ENCODE measurements at places on chromosomes 2 and 18. TPM values are rescaled to one million over a fixed set of nuclear protein-coding genes. Genes with fewer than 3 reads are reported as not detected.

ALPI gene
- polyA plus RNA-seq: not detected

MARCO gene
- polyA plus RNA-seq: not detected

- no peak for DNase-seq
Observed at GRCh38 chr2:48525269-48525943, 4.5 kb upstream of the STON1 start.

DNA sequence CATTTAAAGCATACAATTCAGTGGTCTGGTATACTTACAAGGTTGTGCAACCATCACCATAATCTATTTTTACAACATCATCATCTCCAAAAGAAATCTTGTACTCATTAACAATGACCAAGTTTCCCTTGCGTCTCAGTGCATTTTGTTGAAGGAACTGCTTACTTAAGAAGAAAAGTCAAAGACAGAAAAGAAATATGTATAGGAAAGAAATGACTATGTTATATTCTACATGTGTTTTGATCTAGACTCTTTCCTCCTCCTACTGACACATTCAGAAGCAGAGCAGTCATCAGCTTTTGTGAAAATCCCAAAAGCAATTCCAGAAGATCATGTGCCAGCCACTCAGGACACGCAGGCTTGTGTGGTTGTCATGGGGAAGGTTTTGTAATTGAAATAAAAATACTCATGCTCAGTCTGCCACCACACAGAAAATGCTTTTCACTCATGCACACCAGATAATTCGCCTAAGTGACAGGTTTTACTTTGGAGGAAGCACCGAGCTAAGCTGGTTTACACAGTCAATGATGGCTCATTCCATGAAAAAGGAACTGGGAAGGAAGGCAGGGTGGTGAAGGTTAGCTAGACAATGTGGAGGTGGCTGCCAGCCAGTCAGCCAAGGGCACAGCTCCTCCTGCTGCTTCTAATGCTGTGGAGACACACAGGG lies 158.5 kb upstream of the REV1 start:
- DNase-seq: no peak

MEP1B gene
- not detected for polyA plus RNA-seq

IL37 gene
- polyA plus RNA-seq: not detected

GRCh38 chr2:30865892-30866681 lies 58.8 kb upstream of the CAPN13 start:
- no peak for DNase-seq

DNA sequence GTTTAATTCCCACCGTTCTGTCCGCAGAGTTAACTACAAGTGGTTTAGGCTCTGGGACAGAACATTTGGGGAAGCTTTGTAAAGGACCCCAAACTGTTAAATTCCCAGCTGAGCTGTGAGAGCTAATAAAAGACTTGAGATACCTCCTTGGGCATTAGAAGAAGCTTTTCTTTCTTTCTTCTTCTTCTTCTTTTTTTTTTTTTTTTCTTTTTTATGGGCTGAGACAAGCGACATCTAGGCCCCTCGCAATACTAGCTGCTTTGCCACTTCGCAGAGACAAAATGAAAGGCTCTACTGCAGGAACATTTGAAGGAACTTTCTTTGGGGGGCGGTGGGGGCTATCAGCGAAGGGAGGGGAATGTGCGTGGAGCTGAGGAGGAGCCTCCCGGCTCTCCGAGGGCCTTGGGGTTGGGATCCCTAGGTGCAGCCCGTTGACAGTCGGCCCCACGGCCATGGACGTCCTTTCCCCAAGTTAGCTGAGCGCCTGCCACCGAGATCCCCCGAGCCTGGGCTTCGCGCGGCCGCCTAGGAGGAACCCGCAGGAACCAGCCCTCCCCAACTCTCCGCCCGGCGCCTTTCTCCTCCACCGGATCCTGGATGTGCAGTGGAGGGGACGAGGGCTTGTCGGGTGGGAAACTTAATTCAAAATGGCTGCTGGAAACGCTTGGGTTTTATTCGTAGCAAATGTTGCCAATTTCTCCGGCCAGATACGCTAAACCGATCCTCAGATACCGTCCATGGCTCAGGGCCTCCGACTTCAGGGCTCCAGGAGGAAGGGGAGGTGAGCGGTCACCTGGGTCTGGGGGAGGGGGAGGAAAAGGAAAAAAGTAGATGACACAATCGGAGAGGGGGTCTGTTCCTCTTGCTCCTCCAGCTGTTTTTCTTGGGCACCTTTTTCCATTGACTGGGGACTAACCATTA lies 4.2 kb downstream of the MEIS1 start:
- DNase-seq: no peak

PID1 gene
- not detected for polyA plus RNA-seq

LRP1B gene
- not detected for polyA plus RNA-seq

TGIF1 gene
- polyA plus RNA-seq: 31.6 TPM

GRCh38 chr2:189236066-189236465 lies 56.5 kb upstream of the COL5A2 start:
- DNase-seq: no peak

- no peak for DNase-seq
Observed at GRCh38 chr18:24947521-24948305, 404.3 kb downstream of the ZNF521 start.

GRCh38 chr18:79497638-79498081 lies 101.9 kb downstream of the NFATC1 start:
- DNase-seq: peak; percentile 19

GRCh38 chr2:68645523-68645922 lies 2.1 kb downstream of the PROKR1 start:
- DNase-seq: no peak

MARCHF4 gene
- polyA plus RNA-seq: not detected

SIX2 gene
- polyA plus RNA-seq: not detected

DNA sequence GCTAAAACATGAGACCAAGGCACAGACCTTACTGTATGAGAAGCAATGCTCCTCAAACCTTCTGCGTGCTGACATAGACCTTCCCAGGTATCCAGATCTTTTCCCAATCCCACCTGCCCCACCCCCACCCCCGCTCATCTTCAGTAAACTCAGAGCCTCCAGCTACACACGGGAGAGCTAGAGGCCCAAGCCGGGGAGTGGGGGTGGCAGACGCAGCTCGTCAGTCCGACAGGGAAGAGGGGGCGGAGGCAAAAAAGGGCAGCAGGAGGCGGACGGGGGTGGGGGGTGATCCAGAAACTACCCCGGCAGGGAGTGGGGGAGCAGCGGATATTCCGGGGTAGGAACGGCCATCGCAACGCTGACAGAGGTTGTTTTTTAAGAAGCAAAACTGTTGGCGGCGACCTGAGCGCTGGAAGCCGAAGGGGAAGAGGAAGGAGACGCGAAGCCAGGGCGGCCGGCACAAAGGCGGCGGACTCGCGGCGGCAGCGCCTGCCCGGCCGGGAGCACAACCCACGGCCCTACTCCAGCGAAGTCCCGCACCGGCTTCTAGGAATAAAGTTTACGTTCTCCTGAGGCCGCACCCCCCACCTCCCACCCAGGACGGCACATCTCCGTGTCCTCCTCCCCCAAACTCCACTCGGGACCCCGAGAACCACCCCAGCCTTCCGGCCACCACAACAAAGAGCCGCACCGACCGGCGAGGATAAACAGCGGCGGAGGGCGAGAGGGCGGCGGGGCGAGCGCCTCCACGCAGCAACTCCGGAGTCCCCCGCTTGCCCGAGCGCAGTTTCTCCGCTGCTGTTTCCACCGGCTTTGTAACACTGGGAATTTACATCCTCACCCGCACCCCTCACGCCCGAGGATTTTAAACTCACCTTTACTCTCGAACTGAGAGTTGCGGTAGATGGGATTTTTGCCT lies 722 bp downstream of the BAZ2B start:
- peak; percentile 11 for DNase-seq

SGPP2 gene
- not detected for polyA plus RNA-seq

- no peak for DNase-seq
Observed at GRCh38 chr2:40436093-40436475, 15.8 kb downstream of the SLC8A1 start.

DNA sequence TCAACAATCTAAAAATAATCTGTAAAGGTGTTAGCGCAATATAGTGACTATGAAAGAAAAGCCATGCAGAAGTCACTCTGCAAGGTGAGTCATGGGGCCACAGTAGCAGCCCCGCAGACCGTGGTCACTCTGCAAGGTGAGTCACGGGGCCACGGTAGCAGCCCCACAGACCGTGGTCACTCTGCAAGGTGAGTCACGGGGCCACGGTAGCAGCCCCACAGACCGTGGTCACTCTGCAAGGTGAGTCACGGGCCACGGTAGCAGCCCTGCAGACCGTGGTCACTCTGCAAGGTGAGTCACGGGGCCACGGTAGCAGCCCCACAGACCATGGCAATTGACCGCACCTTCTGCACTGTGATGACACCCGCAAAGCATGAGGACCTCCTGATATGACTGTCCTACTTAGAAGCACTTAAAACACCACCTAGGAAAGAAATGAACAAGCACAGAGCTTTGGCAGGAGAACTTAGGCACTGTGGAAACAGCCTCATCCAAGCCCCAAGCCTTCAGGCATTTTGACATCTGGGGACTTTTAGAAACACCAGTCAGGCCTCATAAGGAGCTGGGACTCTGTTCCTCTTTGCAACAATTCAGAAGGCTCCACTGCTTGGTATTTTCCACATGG lies 70.1 kb downstream of the LDLRAD4 start:
- DNase-seq: no peak

- no peak for DNase-seq
Observed at GRCh38 chr2:201831469-201831868, 25.1 kb downstream of the CDK15 start.

C2orf74 gene
- 45.5 TPM for polyA plus RNA-seq

DNA sequence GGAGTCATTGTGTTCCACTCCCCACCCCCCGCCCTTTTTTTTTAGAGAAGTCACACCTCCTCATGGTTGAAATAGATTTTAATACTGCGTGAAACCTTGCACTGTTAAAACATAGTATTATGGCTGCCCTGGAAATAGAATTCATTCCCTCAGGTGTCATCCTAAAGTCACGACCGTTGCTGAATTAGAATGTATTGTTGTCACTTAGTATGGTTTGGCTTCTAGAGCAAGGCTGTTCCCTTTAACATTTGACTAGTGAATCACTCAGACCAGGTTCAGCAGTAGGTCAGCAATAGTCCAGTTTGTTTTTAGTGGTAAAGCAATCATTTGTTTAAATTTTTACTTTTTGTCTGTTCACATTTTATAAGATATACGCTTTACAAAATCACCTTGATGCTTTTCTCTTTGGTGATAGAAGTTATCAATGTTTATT lies 1.2 kb downstream of the BABAM2 start:
- DNase-seq: no peak

DNA sequence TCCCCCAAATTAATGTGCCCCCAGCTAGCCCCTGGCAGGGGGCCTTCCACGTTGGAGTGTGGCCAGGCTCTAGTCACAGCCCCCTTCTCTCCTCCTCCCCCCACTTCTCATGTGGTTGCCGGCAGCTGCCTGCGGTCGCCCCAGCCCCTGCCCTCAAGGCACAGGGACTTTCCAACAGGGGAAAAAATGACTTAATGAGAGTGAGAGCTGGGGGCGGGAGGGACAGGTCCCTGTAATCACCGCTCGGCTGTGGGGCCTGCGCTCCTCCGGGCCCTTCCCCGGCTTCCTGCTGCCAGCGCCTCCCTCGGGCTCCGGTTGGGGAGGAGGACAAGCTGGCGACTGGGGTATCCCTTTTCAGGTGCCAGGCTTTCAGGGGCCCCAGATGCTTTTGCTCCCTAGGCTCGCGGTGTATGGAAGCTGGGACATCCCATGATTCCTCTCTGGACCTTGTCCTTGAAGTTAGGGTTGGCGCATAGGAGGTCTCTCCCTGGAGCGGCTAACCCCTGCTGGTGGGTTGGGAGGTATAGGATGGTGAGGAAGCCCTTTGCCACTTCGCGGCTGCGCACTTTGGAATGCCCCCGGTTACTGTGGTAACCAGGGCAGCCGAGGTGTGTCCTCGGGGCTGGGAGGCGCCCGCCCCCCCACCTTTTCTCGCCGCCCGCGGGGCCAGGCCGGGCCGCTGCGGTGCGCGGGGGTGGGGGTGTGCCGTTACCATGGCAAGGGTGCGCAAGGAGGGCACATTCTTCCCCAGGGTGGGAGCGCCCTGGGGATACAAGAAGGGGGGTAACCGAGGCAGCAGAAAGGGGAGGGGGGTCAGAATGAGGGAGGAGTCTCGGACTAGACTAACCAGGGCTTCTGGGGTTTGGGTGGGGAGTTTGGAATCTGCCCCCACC lies 16.1 kb downstream of the WNT10A start:
- DNase-seq: peak; percentile 93

GRCh38 chr2:201680743-201681142 lies 17.7 kb downstream of the MPP4 start:
- DNase-seq: no peak

- DNase-seq: no peak
Observed at GRCh38 chr2:163984986-163985385, 249.2 kb upstream of the FIGN start.

ELOA2 gene
- not detected for polyA plus RNA-seq

GRCh38 chr2:224400886-224401632 lies 848 bp downstream of the FAM124B start:
- no peak for DNase-seq

Measured in naive thymus-derived CD8-positive, alpha-beta T cell (primary cell).